ENCODE measurements at places on chromosomes 2 and 18.

DNA sequence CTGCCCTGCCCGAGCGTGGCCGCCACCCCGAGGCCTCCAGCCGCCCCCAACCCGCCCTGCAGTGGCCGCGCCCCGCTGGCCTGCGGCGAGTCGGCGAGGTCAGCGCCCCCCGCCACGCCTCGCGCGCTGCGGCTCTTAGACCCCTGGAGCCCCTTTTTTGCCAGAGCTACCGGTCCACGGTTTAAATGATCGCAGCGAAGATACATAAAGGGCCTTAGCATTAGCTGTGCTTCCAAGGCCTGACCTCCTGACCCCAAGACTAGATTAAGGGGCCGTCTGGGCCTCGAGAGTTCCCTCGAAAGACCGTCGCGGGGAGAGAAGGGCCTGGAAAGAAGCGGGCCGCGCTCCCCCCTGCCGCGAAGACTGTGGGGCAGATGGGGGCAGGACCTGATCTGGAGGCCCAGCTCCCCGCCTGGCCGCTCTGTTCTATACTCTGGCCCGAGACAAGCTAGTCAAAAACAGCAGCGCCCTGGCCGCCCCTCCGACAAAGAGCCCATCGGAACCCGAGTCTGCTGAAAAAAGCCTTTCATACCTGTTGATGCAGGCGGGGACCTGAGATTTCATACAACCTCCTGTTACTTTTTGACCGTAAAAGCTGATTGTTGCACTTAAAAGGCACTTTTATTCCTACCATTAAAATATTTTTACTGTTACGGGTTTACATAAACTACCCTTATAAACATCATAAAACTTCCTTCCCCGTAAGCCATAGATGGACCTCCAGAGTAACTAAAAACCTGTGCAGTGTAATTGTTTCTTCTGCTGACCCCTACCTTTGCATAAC is 68.7 kb upstream of the PSMD14 start:
- no peak for DNase-seq

DNA sequence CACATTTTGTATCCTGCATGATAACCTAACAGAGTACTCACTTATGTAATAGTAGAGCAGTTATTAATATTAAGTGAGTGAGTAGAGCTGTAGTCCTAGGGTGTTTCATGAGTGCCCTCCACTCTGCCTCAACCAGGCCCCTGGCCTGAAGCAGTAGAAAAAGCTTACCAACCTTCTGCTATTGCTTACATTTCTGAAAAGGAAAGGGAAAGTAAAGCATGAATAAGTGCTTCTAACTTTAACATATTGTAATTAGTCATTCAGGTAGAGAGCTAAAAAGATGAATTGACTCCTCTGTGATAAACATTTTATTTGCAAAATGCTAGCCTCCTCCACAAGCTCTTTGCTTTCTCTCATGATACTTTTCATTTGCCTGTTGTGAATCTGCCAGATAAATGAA is 94.7 kb upstream of the RPE start:
- no peak for DNase-seq

DNA sequence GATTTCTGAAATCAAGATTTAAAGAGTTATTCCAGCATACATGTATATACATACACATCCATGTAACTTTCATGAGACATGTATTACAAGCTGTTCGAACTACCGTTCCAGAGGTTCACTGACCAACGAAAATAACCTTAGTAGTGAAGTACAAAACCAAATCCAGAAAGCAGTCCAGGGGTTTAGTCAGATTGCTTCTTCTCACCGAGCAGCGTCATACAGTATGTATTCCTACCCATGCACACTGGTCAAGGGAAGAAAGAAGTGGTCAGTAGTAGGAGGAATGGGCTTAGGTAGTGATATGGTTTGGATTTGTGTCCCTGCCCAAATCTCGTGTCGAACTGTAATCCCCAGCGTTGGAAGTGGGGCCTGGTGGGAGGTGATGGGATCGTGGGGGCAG is 45.3 kb downstream of the E2F6 start:
- DNase-seq = no peak

GRCh38 chr2:160646684-160647444 is 153.3 kb upstream of the RBMS1 start:
- DNase-seq = no peak

DNA sequence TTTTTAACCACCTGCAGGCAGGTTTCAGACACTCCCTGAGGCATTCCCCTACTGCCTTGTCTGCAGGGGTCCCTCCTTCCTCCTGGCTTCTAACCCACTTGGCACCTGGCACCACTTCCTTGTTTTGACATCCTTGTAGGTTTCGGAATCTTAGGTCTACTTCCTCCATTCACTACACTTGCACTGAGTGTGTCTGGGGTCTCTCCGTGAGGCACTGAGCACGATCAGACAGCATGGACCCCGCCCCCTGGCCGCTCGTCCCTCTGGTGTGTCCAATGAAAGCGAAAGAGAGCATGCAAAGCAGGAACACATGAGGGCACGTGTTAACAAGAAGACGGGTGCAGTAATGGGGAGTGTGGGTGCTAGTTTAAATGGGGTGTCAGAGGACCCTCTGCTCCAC is 63.8 kb downstream of the HAUS1 start:
- no peak for DNase-seq

GRCh38 chr2:138503087-138503442 is 1.5 kb downstream of the SPOPL start:
- no peak for DNase-seq

- no peak for DNase-seq
Observed at GRCh38 chr2:216773072-216773471, 77.7 kb upstream of the IGFBP5 start.

GRCh38 chr18:35662293-35663062 is 80.9 kb downstream of the GALNT1 start:
- no peak for DNase-seq
